Right lung (tissue), 10 donors: ENCODE measurements at places on chromosomes 5 and 9. TPM values are rescaled to one million over a fixed set of nuclear protein-coding genes. Genes with fewer than 3 reads are reported as not detected.

The TEX10 gene
- 45.7 TPM for polyA plus RNA-seq

The PCDHGA9 gene
- polyA plus RNA-seq: 5.8 TPM

The INSL6 gene
- 0.51 TPM for polyA plus RNA-seq

The ARID3C gene
- 0.13 TPM for polyA plus RNA-seq

The CD274 gene
- polyA plus RNA-seq: 0.76 TPM

The PCDHB11 gene
- 2.9 TPM for polyA plus RNA-seq

The LRRC19 gene
- polyA plus RNA-seq: 0.60 TPM

The PCDHGA6 gene
- 6.1 TPM for polyA plus RNA-seq

The TICAM2 gene
- polyA plus RNA-seq: 6.8 TPM

The HTR4 gene
- 0.42 TPM for polyA plus RNA-seq

The LECT2 gene
- 1.2 TPM for polyA plus RNA-seq

The FKBP15 gene
- 36.8 TPM for polyA plus RNA-seq

- no peak for DNase-seq
Measured at GRCh38 chr9:109875495-109876129, 95.6 kb downstream of the PALM2AKAP2 start.

- DNase-seq: no peak
Measured at GRCh38 chr9:80465556-80465955, 893.8 kb downstream of the TLE4 start.

DNA sequence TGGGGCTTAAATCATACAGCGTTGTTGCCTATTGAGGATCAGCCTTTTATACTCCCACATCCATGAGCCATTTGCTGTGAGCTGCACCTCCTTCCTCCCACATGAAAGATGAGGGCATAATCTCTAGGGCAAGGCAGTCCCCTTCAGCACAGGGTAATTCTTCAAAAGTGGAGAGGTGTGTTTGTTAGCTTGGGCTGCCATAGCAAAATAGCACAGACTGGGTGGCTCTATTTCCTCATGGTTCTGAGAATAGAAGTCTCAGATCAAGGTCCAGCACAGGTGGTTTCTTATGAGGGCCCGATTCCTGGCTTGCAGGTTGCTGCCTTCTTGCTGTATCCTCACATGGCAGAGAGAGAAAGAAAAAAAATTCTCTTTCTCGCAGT lies 121.8 kb upstream of the SLC12A2 start:
- DNase-seq: no peak

DNA sequence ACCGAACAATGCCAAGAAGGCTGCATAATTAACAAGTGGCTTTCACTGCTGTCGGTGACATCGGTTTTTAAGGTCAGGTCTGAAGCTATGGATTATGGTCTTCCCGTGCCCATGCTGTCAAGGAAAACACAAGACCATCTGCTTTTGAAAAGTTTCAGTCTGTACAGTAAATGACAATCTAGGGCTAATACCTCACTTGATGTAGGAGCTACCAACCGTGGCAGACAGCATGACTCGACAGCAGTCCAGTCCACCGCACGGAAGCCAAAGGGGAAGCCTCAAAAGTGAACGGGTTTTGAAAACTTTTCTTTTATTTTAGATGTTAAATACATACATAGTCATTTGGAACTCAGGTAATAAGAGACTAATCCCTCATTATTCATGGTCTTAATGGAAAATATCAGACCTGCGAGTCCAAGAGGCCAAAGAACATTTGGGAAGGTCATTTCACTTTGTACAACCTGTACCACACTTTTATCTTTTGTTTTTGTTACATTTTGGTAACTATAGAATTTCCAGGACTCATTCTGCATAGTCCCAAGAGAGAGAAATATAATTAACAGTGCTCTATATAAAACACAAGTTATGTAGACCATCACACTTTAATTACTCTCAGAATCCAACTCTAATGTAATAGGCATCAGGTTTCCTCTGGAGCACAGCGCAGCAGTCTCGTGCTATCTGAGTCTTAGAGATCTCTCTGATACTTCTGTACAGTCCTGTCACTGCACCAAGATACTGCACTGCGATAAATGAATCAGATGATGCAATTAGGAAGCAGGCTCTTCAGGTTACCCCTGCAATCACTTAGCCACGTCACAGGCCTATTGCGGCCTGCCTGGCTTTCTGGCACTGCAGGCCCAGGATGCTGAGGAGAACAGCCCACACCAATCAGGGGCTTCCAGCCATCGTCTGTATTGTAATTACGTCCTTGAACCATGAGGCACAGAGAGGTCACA lies 184.9 kb downstream of the FANCC start:
- no peak for DNase-seq

DNA sequence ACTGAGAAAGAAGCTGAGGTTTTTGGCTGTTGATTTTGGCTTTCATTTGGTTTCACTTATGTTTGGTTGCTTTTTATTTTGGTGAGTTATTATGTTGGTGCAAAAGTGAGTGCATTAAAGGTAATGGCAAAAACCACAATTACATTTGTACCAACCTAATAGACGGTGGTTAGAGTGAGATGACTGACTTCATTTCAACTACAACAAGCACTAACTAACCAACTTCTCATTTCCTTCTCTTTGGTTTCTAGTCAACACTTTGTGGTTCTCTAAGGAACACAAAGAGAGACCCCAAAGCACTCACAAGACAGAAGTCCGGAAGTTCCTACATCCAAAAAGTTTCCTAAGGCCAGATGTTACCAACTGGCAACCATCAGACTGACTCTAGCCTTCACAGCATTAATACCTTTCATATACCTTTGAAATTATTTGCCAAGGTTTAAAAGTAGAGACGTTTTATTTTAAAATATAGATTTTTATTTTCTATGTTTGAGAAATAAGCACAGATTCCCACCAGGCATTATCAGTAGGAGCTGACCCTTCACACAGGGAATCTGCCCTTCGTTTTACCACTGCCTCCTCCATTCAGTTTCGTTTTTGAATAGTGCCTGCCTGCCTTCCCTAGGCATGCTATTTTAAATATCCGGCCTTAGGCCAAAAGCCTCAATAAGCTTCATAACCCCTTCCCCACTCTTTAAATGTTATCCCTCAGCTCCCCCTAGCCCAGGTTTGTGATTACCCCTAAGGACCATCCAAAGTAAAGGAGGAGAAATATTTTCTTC lies 301.1 kb upstream of the PTGER4 start:
- no peak for DNase-seq

DNA sequence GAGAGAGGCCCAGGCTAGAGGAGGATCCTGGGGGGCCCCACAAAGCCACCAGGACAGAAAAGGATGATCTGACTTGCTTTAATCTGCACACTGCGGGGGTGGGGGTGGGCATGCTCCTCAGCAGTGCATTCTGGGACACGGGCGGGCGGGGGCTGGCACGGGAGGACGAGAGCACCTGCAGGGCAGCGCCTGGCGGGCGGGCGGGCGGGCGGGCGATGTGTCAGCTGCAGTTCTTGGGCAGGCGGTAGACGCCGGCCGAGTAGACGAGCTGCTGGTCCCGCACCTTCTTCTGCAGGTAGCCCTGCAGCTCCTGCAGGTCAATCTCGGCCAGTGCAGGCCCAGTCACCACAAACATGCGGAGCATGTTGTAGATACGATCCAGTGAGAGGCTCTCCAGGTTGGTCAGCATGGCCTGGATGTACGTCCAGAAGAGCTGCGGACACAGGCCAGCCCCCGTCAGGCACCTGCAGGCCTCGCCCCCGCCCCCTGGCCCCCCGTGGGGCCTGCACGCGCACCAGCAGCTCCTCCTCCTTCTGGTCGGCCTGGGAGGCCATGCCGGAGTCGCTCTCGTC lies 3.0 kb upstream of the TMEM210 start:
- no peak for DNase-seq

DNA sequence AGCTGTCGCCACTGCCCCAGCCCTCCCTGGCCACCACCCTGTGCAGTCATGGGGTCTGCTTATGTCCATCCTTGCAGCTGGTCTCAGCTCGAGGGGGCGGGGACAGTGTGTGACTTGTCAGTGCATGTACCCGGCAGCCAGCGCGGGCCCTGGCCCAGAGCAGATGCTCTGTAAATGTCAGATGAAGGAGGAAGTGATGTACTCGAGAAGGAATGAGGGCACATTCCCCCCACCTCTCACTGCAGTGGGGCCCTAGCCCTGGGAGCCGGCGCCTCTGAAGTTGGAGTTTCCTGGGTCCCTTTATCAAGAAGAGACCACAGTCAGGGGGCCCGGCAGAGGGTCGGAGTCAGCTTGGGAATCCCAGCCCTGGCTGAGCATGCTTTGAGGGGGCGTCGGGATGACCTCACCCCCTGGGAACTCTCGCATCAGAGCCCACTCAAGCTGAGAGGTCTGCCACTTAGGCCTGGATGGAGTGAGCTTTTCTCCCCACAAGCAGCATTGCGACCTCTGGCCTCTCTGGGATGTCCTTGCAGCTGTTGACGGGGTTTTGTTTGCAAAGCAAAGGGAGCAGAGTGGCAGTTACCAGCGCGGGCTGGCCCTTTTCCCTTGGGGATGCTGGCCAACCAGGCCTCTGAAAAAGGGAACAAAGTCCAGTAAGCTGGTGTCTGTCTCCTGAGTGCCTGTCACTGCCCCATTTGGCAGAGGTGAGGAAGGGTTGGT lies 19.0 kb downstream of the NEURL1B start:
- DNase-seq: peak; percentile 81

- no peak for DNase-seq
Measured at GRCh38 chr5:38948501-38948900, 102.7 kb downstream of the OSMR start.

DNA sequence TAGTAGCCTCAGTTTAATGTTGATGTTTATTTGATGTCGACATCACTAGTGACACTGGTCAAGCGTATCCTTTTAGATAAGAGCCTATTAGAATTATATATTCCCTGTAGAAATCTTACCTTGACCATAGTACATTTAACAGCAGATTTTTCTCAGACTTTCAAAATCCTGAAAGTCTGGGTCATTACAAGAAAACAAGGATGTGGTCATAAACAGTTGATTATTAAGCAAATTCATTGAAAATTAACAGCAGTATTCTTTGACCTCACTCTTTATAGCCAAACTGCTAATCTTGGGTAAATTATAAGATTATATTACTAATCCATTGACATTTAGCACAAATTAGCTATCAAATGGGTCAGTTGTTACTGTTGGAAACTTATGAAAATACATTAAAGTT lies 83.4 kb downstream of the GHR start:
- no peak for DNase-seq

GRCh38 chr5:94057217-94057616 lies 315.8 kb upstream of the POU5F2 start:
- no peak for DNase-seq

GRCh38 chr9:69905286-69905685 lies 84.7 kb downstream of the CFAP95 start:
- no peak for DNase-seq

- DNase-seq: no peak
Measured at GRCh38 chr9:17900606-17901005, 321.7 kb downstream of the SH3GL2 start.

DNA sequence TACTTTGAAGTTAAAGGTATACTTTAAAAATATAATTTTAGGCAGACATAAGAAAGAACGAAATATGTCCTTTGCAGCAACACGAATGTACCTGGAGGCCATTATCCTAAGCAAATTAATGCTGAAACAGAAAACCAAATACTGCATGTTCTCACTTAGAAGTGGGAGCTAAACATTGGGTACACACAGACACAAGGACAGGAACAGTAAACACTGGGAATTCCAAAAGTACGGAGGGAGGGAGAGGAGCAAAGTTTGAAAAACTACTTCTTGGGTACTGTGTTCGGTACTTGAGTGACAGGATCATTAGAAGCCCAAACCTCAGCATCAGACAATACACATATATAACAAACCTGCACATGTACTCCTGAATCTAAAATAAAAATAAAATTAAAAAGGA lies 40.9 kb downstream of the TJP2 start:
- no peak for DNase-seq

GRCh38 chr5:58016877-58017276 lies 443.0 kb downstream of the PLK2 start:
- DNase-seq: no peak

GRCh38 chr9:69130456-69131441 lies 43.3 kb upstream of the TJP2 start:
- no peak for DNase-seq

DNA sequence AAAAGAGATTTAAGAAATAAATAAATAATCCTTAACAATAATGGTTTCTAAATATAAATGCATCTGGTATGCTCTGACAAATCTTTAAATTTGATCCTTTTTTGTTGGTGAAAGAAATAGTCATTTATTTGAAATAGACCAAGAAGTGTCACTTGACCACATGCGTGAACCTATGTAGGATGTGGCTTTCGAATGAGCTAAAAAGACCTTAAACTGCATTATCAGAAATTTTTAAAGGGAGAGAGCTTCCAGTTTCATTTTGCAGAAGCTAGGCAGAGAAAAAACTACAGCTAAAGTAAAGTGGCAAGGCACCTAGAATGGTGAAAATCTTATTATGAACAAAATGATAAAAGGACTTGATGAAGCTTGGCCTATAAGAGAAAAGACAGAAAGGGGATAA lies 309.2 kb upstream of the EFNA5 start:
- no peak for DNase-seq

- no peak for DNase-seq
Measured at GRCh38 chr5:52863715-52864290, 76.1 kb downstream of the ITGA1 start.

- no peak for DNase-seq
Measured at GRCh38 chr9:99593610-99594009, 228.1 kb upstream of the NR4A3 start.

- no peak for DNase-seq
Measured at GRCh38 chr9:137788561-137789294, 88.9 kb upstream of the CACNA1B start.
